ENCODE measurements at places on chromosomes 7 and 10.

DNA sequence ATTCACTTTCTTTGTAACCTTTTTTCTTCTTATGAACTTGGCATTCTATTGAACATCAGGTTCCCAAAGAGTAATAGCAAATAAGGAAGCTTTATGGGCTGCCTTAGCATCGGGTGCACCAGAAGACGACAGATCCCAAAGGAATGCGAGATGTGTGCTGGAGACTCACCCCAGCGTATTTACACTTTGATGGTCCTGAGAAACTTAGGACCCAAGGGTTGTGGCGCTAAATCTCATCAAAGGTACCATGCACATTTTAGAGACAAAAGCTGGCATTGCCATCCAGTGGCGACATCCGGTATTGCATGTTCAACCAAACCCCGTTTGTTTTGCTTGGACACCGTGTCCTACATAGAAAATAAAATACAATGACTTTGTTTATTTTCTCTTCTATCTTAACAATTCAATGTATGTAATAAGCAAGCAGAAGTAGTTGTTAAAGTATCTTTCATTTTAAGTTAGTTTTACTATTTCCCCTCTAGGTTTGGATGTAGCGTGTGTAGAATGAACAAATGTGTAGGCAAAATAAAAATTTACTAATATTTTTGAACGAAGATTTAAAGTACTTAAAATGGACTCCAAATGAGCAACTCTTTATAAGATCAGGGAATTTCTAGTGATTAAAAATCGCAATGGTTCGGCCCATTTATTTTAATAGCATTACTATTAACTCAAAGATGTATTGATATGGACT lies 1154.8 kb downstream of the GATA3 start:
- peak; percentile 62 for DNase-seq

DNA sequence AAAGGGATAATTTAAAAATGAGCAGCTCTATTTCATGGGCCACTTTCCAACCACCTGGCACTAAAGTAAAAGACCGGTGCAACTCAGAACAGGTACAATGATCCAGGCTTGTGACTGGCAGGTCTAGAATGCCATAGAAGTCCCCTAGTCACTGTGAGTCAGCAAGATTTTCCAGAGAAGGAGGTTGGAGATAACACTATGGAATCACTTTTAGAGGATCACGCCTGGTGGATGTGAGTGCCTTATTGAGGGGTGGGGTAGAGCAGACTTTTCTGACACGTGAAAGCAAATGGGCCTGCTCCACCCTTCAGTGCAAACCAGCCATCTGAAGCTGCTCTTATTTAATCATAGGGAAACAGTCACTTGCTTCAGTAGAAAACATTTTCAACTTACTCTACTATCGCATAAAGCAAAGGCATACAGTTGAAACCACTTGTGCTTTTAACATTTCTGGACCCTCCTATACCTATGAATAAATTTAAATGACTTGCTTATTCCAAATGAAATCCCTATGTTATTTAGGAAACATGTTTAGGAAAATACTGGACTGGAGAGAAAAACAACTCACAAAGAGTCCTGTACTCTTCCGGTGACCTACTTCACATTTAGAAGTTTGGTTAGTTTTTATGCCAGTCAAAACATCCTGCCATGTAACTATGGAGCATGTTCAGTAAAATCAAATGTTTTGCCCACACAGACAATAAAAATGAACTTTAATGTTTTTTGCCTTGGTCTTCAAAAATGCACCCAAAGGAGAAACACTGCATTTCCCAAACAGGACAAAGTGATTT lies 21.5 kb upstream of the AKR1C1 start:
- no peak for DNase-seq

DNA sequence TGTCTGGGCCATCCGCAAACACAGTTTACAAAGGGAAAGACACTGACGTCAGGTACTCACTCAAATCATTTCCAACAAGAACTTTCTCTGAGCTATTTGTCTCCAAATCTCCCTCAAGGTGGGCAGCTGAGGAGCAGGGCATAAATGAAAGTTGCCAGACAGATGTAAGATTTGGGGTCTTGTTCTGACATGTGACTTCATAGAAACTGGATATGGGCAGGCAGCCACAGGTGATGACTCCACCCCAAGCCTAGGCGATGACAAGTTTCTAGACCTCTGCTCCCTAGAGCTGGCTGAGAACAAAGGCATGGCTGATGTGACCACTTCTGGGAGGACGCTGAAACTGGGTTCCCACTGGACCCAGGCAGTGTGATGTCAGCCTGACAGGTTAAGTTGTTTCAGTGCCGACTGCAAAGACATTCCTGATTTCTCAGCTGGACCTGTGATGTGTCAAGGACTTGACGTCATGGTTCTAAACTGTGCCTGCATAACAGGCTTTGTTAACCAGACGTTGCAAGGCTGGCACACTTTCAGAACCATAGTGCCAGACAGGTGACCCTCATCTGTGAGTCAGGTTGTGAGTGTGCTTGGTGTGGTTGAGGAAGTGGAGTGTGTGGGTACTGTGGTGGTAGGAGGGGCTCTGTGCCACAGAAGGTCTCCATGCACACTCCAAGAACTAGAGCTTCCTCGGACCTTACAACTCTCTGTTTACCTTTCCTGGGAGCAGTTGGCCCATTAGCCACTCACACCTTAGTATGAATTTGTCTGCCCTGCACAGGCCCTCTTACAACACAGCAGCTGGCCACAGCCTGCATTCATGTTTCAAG lies 39.9 kb upstream of the EBF3 start:
- DNase-seq: no peak

DNA sequence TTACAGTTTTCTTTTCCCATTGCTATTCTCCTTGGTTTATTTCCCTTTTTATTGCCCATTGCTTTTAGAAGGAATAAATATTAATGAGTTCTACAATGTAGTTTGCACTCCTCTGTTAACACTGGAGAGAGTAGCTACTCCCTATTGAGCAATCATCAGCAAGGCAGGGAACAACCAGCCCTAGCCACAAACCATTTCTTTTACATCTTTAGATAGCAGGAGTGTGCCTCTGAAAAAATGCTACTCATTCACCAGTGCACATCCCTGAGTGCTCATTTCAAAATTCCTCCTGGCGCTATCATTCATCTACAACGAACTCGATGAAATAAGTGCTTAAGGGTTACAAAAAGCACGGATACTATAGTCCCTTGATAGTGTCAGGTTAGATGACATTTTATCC lies 252.9 kb downstream of the THSD7A start:
- DNase-seq: no peak

- DNase-seq: no peak
Measured at GRCh38 chr7:154212861-154213260, 160.7 kb downstream of the DPP6 start.

- DNase-seq: no peak
Measured at GRCh38 chr10:66259836-66260235, 666.0 kb upstream of the LRRTM3 start.

GRCh38 chr7:50266635-50267386 lies 37.7 kb upstream of the IKZF1 start:
- DNase-seq: peak; percentile 58

GRCh38 chr10:117152668-117153067 lies 14.6 kb upstream of the VAX1 start:
- DNase-seq: no peak

GRCh38 chr7:158252081-158252836 lies 335.4 kb downstream of the PTPRN2 start:
- no peak for DNase-seq

- DNase-seq: no peak
Measured at GRCh38 chr10:133346413-133346812, 760 bp upstream of the PRAP1 start.

DNA sequence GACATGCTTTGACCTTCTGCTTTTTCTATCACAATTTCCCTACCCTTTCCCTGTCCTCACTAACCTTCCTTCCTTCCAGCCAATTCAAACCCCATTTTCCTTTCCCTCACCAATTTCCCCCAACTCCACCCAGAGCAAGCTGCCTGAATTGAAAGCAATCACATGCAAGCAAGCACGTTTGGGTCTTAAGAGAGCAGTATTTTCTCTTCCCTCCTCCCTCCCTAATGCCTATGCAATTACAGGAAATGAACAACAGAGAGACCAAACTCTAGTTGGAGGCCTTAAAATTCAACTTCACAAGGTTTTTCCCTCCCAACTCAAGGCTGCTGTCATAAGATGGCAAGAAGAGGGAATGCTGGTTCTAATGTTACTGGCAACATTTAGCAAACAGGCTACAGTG lies 117.2 kb downstream of the MYOF start:
- no peak for DNase-seq

DNA sequence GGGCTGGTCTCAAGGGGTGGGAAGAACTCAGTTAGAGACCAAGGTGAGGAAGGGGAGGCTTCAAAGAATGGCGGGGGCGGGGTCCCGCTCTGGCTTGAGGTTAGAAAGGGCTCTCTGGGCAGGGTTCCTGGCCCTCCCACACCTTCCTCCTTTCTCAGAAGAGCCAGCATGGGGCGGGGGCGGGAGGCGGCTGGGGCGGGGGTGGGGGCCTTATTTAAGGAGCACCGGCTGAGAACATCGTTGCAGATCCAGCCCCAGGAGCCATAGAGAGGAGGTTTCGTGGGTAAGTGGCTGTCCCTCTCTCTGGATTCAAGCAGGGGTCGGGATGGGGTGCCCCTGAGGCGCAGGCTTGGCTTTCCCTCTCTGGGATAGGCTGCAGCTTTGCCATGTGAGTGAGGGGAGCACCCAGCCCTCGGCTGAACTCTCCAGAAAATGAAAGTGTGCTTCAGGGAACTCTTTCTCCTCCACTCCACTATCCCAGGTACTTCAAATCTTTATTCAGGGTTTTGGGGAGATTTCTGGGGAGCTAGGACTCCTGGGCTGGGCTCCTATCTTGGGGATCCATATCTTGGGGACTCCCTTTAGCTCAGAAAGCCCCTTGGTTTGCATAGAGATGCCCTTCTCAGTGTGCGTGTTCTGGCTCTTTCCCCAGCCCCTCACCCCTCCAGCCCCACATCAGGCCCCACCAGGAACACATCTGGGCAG lies 3.3 kb upstream of the CUEDC2 start:
- DNase-seq: peak; percentile 23

DNA sequence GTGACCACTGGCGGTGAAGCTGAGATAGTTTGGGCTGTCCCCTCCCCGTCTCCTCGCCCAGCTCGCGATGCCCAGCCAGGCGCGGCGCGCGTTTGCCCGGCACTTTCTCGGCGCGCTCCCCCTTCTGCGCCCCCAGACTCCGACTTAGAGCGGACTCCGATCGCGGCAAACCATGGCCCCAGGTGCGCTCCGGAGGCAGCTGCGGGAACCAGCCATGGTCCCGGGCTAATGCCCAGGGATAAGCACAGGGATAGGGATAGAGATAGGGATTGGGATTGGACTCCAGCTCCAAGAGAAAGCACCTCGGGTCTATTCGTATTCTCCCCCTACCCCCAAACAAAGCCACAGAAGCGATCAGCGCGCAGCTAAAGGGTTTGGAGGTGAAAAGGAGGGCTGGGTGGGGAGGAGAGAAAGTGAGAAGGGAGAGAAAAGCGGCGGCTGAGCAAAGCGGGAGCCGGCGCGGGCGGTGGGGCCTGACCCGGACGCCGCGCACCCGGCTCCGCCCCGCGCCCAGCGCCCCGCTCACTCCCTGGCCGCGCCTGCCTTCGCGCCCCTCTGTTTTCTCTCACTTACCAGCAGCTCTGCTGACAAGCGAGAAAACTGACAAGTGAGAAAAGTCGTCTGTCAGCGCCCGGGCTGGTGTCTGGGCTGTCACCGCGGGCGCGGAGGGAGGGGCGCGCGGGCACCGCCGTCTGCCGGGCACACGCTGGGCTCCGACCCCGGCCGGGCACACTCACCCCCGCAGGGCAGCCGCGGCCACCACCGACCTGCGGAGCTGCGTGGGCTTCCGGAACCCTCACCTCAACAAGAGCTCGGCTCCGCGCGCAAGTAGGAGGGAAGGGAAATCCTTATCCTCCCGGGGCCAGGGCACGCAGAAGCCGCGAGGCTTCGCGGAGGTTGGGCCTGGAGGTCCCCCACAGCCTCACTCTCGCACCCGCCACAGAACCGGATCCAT lies at the start of gene PDE1C:
PDE1C (minus strand) TSS at position 2 of the 955 bp plus-strand sequence.
- no peak for DNase-seq

DNA sequence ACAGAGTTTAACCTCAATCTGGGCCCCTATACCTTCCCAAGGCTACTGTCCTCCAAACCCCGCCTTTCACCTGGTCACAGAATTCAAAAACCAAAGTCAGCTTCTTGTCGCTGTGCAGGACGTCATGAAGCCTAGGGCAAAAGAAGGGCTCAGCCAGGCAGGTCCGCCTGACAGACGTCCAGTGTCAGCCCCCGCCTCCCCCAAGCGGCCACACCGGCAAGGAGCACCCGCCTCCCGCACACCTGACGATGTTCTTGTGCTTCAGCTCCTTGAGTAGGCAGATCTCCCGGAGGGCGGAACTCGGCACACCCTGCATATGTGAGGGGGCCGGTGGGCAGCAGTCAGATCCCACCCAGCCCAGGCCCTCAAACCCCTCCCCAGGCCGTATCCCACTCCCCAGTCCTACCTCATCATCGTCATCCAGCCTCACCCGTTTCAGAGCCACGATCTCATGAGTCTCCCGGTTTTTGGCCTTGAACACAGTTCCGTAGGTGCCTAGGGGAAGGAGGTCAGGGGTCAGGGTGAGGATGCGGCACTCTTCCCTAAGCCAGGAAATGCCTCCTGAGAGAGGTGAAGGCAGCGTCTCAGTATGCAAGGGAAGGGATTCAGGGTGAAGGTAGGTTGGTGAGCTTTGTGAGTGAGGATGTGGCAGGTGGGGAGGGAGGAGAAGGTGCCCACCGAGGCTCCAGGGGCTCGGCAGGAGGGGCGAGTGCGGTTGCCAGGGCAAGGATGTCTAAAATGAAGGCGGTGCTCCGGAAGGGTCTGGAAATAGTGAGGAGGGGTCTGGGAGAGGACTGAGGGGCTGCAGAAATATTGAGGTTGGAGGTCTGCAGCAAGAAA lies 811 bp downstream of the CDK5 start:
- no peak for DNase-seq

DNA sequence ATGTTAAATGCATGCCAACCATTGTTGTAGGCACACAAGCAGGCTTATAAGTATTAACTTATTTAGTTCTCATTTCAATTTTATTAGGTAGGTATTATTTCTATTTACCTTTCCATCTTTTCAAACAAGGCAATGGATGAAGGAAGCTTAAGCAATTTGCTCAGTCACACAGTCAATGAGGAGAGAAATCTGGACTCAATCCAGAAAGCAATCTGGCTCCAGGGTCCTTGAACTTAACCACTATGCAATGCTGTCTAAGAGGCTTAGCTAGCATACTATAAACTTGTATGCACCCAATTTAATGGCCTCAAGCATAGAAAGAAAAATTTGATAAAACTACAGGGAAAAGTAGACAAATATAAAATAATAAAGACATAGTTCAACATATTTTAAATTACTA lies 88.6 kb downstream of the VWDE start:
- no peak for DNase-seq

- DNase-seq: peak; percentile 52
Measured at GRCh38 chr10:92573091-92573797, 649 bp downstream of the IDE start.

- no peak for DNase-seq
Measured at GRCh38 chr10:78910476-78910875, 158.3 kb upstream of the ZMIZ1 start.

DNA sequence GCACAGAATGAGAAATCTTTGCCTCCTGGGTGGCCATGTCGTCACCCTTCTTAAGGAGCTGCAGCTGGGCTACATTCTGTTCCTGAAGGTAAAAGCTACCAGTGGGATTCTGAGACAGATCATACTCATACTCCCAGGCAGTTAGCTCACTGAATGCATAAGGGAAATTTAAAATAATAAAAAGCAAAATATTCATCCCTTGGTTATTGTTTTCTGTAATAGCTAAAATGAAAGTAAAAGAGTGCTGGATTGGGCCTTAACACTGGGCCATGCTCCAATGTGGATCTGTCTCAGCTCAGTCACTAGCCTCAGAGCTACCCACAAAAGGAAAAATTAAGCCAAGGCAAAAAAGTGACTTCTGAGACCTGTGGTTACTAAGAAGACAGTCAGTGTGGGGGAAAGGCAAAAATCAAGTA lies 8.9 kb upstream of the DYNC2I1 start:
- DNase-seq: no peak

- DNase-seq: no peak
Measured at GRCh38 chr7:134532954-134533218, 5.5 kb downstream of the AKR1B10 start.

Measured in B cell (primary cell).